Cardiac fibroblast (primary cell): ENCODE measurements at places on chromosomes 2 and 18.
A peak's percentile ranks its signal among the peaks of the same experiment; 100 is the strongest.

DNA sequence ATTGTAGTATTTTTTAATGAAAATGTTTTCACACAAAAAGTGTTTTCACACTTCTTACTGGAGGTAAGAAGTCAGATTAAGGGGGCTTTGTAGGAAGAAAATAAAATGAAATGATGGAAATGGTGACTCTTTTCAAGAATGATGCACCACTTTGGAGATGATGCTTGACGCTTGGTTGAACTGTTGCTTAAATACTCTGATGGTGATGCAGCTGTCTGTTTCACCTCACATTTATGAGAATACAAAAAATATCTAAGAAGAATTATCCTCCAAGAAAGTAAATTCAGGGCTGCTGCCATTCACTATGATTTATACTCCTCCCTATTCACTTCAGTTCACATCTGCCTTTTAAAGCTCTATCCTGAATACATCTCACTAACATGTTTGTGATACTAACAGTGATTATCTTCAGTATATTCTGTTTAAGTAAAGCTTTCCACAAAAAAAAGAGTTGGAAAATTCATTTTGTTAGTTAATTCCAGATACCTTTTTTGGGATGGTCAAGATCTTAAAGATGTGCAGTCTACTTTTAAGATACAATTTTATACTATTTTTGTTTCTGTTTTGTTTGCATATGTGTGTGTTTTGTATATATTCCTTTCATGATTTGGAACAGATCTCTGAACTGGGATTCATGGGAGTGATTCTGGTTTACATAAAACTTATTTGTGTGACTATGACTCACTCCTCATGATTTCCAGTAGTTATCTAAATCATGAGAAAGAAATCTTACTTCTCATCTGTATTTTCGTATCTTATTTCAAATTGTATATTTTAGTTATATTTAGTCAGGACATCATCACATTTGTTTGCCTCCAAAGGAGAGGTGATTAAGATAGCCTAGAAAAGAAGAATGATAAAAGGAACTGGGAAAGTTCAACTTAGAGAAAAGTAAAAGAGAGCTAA is 53.1 kb downstream of the SLC39A10 start:
- peak; percentile 61 for DNase-seq

GRCh38 chr2:102235042-102235473 is 48.2 kb downstream of the IL1RL2 start:
- peak; percentile 19 for DNase-seq

DNA sequence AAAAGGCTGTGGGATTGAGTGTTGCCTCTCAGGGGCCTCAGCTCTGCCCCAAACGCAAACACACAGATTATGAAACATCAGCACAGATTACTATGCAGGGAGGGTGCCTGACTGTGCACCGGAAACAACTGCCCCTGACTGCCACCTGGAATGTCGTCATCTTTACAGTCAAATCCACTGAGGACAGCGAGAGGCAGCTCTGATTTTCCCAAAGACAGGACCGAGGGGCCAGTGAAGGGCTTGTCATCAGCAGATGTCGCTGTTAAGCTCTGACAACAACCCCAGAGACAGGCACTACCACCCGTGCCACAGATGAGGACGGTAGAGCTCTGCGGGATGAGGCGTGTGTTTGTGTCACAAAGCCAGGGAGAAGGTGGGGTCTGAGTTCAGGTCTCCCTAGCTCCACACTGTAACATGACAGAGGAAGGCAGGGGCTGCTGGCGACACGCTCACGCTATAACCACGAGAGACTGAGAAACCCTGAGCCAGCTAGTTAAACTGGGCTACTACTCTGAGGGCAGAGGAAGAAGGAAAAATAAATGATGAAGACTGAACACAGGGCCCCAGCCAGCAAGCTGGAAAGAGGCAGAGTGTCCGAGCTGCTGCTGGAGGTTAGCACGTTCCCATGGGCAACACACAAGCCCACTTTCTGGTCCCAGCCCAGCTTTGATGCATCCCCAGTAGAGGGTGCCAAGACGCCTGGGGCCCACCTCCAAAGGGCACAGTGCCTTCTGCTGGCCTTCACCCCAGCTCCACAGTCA is 47.0 kb downstream of the PARD6G start:
- DNase-seq: no peak

DNA sequence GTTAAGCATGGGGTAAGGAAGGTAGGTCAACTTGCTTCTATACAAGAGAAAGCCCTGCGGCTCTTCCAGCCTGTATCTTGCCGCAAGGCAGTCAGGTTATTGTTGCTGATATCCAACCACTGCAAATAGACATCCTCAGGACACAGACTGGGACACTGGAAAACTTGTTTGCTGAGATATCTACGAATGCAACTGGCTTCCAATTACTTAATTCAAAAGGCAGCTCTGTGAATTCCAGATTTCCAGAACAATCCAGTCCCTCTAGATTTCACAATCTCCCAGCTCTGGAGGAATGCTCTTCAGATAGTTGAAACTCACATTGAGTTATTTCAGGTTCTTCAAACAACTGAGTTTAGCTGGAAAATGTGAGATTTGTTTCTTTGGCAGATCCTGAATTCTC is 34.6 kb upstream of the SP9 start:
- peak; percentile 24 for DNase-seq

DNA sequence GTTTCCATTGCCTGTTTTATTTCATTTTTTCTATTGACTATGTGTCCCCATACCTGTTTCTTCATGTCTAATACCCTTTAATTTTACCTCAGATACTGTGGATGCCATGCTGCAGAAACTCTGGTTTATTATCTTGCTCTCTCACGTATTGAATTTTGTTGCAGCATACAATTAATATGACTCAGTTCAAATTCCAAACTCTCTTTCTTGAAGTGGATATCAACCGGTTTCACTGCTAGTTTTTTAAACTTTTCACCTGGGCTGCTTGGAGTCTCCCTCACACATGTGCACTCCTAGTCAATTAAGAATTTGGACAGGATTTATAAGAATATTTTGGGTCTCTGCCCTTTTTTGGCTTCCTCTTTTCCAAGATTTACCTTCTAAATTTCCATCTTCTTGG is 70.6 kb upstream of the CAPN13 start:
- DNase-seq: no peak
